ENCODE measurements at places on chromosomes 5 and 9. TPM values are rescaled to one million over a fixed set of nuclear protein-coding genes. Genes with fewer than 3 reads are reported as not detected.

DNA sequence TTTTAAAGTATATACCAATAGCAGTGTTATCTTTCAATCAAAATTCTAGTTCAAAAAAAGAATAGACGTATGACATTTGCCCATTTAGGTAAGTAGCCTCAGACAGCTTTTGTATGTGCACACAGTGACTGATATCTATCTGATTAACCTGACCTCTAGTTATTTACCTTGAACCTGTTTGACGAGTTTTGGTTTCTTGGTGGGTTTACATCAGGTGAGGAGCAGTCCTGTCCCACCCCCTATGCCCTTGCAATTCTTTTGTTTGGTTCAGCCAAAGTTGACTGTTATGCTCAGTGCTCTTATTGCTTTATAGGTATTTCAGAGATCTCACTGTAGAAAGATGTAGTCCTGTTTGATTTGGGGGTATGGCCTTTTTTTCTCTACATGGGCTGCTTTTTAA is 147.2 kb downstream of the ISOC1 start:
- DNase-seq: no peak

DNA sequence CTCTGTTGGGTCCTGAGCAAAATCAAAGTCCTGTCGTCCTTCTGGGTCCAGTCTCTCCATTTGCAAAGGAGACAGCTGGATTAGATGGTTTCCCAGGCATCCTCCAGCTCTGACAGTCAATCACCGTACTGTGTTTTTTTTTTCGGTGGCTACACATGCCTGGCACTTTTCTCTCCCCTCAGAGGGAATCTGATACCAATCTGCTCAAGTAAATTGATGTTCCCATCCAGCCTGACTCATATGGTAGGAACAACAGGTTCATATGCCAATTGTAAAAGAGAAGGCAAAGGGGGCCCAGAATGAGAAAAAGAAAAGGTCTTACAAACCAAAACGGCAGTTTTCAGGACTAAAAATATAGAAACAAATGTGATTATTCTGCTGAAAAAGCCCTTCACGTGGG is 1.2 kb downstream of the FBXO10 start:
- DNase-seq: no peak

DNA sequence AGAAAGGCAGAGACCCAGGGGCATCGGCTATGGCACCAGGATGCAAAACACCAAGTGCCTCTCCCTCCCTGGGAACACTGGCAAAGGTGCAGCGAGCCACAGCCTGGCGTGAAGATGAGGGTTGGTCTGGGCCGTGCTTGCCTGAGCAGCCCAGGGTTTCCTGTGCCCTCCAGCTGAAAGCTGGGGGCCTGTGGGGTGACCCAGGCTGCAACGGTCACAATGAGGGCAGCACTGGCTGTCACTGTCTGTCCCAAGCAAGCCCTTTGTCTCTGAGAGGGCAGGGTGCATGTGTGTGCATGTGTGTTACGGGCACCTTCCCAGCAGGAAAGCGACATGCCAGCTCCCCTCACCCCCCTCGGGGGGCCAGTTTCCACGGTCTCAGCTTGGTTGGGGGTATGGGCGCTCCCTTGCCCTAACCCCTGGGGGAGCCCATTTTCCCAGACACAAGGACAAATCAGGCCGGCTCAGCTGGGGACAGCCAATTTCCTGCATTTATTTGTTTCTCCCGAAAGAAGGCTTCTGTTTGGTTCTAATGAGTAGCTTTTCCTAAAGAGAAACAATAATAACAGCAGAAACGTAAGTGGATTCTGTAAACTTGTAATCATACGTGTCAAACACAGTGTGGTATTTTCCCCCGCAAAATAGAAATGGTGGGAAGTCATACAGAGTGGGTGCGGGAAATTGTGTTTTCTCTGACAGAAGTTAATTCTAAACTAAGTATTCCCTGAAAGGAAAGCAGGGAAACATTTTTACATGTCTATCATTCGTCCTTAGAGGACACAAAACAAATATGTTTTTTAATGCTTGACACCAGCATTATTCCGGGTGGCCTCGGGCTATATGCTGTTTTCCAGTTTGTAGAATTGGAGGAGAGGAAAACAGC is 21.3 kb downstream of the MRPL36 start:
- DNase-seq: no peak

DNA sequence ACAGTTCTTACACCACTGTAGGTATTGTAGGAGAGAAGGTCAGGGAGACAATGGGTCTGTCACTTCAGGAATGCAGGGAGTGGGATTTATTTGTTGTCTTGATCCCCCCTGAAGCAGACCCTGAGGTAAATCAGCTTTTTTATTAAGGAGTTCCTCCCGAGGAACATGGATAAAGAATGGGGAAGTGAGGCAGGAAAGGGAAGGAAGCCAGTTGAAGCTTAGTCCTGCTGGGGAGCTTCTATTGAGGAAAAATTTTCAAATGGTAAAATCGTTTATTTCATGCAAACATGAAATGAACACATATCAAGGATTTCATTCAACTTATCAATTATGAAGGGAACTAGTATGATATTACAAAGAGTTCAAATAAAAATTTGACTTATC is 318.6 kb upstream of the PIK3R1 start:
- DNase-seq: no peak

DNA sequence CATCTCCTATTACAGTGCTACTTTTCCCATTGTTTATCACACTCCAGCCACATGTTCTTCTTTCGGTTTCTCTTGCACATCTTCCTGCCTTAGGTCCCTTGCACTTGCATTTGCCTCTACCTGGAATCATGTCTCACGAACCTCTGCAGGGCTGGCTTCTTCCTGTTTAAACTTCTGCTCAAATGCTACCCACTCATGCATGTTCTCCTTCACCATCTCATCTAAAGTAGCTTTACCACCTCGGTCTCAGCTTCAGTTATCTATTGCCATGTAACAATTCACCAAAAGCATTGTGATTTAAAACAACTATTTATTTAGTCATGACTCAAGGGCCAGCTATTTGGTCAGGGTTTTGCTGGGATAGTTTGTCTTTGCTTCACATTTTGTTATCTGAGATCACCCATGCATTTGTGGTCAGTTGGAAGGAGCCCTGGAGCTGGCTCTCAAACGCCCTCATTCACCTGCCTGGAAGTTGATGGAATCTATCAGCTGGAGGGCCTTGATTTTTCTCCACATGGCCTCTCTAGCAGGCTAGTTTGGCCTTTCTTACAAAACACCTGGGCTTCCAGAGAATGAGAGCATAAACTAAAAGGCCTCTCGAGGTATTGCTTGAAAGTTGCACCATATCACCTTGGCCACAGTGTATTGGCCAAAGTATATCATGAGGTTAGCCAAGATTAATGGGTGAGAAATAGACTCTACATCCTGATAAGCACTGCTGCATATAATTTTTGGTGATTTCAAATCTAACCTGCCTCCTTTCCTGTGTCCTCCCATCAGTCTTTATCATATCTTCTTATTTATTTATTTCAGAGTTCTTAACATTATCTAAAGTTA is 21.4 kb downstream of the SPINK1 start:
- DNase-seq: no peak

GRCh38 chr5:111859533-111860270 is 102.7 kb upstream of the NREP start:
- no peak for DNase-seq

DNA sequence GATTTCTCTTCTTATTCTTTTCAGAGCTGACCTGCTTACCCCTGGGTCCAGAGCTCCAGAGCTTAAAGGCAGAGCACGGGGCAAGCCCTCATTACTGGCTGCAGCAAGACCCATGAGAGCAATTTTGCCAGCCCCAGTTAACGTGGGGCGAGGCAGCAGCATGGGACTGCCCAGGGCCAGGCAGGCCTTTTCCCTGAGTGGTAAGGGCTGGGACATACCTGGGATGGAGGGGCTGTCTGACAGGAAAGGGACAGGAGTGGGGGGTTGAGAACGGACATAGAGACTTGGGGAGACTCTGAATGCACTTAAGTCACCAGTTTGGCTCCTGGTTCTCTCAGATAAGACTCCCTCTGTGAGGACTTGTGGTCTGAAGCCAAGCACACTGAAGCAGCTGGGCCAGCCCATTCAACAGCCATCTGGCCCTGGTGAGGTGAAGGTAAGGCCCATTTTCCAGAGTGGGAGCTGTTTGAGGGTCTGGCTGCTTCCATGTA is 26.2 kb downstream of the HMGXB3 start:
- DNase-seq: no peak

- DNase-seq: no peak
Observed at GRCh38 chr5:173717959-173718358, 101.5 kb upstream of the BOD1 start.

DNA sequence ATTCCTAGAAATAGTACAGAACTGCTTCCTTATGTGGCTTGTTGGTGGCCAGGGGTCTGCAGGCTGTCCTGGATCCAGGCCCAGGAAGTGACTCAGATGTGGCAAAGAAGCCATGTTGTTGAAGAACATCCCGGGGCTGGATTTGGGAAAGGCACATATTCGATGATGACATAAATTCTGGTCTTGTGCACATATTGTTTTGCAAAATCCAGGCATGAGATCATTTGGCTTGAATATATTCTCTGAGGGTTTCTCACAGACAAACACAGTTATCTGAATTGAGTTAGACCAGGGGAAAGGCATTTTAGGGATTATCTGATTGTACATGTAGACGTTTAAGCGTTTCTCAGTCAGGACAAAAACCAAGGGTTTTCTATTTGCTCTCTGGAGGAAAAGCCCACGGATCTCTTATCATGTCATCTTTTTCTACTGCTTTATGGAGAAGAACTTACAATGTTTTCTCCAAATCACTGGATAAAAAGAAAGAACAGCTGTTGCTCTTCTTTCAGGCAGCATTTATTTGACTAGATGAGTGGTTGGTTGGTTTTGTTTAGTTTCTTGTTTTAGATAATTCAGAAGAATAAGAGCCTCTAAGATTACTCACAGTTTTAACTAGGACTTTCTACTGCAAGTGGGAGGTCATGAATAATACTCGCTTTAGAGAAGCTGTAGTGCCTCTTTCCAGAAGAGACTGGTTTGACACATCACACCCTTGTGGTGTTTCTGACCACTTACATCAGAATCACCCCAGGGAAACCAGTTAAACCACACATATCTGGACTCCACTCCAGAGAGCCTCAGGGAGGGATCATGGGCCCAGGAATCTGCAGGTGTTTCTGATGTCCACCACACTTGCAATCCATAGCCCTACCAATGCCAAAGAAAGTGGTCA is 29.5 kb upstream of the LHFPL2 start:
- peak; percentile 16 for DNase-seq

- DNase-seq: no peak
Observed at GRCh38 chr5:92879806-92880543, 701.0 kb downstream of the NR2F1-AS1 start.

DNA sequence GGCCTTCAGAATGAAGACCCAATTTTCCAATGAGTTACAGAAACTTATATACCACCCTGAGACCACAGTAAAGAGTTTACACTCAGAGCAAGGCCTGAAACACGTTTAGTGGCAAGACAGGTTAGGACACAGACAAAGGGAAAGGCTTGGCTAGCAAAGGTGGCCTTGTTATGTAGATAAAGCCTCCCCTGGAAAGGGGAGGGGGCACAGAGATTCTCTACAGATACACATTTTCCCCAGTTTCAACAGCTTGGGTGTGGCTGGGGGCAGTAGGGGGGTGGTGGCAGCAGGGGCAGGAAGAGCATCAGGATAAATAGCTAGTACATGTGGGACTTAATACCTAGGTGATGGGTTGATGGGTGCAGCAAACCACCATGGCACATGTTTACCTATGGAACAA is 51.9 kb upstream of the PPP1R2B start:
- DNase-seq: no peak

DNA sequence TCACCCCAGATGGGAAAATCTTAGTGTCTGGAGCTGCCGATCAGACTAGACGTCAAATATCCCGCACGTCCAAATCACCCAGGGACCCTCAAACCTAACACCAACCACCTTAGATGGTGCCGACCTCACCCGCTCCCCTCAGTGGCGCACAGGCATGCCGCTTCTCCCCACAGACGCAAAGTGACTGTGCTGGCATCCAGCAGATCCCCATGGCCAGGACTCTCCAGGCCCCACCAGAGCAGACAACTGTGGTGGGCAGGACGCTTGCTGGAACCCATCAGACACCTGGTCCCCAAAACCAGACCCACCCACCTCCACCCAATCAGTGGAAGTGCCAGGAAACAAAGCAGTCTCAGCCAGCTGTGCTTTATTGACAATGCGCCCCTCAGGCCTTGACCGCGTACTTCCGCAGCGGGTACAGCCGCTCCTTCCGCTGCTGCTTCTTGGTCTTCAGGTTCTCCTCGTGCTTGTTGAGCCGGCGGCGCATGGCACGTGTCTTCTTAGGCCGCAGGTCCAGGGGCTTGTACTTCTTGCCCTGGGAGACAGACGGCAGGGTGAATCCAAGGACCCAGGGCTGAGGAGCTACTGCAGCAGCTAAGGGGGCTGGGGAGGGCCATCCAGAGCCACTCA is 4.1 kb downstream of the RPL35 start:
- no peak for DNase-seq

DNA sequence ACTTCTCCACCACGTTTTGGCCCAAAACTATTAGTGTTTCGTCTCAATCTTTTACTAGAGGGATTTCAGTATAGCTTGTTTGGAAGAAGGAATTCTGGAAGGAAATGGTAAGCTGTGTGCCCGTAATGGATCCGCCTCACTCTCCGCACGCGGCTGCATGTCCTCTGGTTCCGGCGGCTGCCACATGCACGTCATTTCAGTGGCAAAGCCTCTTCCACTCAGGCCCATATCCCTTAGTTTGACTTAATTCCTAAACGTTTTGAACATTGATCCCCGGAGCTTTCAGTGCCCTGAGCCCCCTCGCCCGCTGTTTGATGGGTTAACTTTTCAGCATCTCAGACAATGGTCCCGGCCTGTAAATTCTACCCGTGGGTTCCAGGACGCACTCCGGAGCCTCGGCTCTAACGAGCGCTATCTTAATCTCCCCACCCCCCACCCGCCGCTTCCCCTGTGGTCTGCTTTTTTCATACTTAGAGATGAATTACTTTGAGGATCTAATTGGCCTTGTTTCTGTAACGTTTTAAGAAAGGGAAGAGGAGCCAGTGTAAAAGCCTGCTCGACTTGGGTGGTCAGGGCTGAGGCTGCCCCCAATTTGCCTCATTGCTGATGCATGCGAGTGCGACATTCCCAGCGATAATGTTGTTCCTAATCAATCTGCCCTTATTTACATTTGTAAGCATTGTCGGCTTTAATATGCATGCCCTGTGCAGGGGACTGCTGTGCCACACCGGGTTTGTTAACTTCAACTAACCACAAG is 4.6 kb downstream of the PTCH1 start:
- DNase-seq: no peak

GRCh38 chr5:72195581-72195980 is 88.3 kb downstream of the MAP1B start:
- no peak for DNase-seq

GRCh38 chr5:110681109-110681508 is 45.4 kb downstream of the TMEM232 start:
- no peak for DNase-seq

- DNase-seq: no peak
Observed at GRCh38 chr5:66039296-66039695, 104.8 kb upstream of the SREK1 start.

GRCh38 chr9:122446819-122447484 is 30.8 kb downstream of the OR1J1 start:
- DNase-seq: no peak

- DNase-seq: no peak
Observed at GRCh38 chr9:21287280-21287679, 17.8 kb downstream of the IFNA5 start.

- DNase-seq: no peak
Observed at GRCh38 chr9:82021198-82021597, 32.6 kb downstream of the SPATA31D1 start.

The C9orf153 gene
- 0.51 TPM for polyA plus RNA-seq

The SLC6A18 gene
- polyA plus RNA-seq: not detected

The WWC1 gene
- 113 TPM for polyA plus RNA-seq

The CCDC152 gene
- polyA plus RNA-seq: 22.0 TPM

The COL23A1 gene
- polyA plus RNA-seq: 8.2 TPM

The PCBD2 gene
- 12.4 TPM for polyA plus RNA-seq

The OTULINL gene
- polyA plus RNA-seq: 10.9 TPM

The GPR21 gene
- polyA plus RNA-seq: 0.31 TPM

The SET gene
- 635 TPM for polyA plus RNA-seq

The SERINC5 gene
- polyA plus RNA-seq: 40.3 TPM
